ENCODE measurements at places on chromosomes 7 and 10. TPM values are rescaled to one million over a fixed set of nuclear protein-coding genes. Genes with fewer than 3 reads are reported as not detected.

The CYP3A7 gene
- not detected for total RNA-seq

DNA sequence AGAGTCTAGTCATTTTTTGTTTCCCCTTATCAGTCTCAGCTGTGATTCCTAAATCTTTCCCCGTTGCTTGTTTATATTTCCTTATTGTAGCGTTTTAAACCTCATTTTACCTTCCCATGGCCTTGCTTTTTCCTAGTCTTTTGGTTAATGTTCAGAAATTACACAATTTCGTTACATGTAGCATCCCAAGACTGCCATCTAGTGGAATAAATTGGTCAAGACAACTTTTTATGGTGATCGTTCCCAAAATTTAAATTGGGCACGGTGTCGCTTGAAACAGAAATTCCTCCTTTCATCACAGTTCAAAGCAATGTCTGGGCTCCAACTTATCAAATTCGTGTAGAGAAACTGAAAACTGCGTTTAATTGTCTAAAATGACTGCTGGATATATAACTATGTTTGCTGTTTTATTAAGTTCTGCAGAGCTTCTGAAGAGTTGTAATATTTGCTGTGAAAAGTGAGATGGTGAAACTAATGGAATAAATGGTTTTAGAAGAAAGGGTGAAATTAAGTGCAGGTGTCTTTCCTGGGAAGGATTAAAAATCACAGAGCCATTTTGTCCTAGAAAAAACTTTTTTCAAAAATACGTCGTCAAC lies 370.2 kb downstream of the PHF14 start:
- peak; percentile 29 for DNase-seq

DNA sequence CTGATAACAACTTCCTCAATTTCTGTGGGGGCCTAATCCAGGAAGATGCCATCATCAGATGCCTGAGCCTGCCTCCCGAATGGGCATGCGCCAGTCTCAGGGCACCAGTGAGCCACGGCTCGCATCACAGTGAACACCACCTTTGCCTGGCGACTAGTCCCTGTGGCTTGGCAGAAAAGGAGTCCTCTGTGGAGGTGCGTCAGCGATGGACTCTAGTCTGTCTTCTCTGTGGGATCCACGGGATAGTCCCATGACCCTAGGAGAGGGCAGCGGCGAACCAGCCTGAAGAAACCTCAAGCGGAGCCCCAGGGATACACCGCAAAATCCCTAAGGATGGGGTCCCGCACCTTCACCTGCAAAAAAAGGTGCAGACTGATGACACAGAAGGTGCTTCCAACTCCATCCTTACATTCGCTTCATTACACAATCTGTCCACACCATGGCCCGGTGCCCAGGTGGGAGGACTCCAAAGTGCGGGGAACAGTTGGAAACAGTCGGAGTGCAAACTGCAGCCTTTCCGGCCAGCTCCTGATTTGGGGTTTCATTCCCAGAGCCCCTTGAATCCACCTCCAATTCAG lies 35.1 kb upstream of the ZNF273 start:
- no peak for DNase-seq

DNA sequence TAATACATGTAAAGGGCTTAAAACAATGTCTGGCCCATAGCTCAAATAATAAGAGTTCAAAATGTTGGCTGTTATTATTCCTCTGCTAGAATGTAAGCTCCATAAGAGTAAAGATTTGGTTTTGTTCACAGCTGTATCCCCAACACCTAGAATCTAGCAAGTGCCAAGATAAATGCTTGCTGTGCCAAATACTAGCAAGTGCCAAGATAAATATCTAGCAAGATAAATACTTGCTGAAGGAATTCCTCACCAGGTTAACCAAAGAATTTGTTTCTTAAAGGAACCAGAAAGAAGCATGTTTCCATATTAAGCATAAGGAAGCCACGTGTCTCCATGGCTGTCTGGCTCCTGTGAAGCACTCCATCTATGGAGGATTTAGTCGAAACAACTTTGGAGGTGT lies 235.2 kb upstream of the SP4 start:
- DNase-seq = no peak

DNA sequence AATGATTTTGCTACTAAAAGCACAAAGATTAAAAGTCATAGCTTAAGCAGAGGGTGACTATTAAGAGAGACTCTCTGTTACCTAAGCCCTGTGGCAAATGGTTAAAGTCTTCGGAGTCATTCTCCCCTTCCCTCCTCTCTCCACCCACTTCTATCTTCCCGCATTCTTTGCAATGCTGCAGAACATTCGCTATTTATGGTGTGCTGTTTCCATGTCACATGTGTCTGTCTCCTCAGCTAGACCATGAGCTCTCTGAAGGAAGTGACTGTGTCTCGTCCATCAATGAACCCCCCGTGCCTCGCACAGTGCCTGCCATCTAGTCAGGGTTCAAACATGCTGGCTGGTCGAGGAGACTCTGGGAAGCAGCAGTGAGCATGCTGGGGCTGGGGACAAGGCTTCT lies 272.4 kb downstream of the USP6NL start:
- no peak for DNase-seq

DNA sequence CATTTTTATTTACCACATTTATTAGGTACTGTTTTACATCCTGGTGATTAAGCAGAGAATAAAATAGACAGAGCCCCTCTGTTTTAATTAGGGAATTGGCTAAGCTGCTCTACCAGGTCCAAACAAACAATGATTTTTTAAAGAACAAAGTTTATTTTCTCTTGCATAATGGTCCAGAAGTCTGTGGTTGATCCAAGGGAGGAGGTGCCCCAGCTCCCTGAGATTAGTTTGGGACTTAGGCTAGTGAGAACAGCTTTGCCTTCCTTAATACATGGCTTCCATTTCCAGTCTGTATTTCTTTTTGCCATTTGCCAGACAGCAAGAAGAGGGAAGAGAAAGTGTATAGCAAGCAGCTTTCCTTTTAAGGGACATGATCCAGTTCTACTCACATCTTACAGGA lies 2.9 kb upstream of the MIOS start:
- no peak for DNase-seq

DNA sequence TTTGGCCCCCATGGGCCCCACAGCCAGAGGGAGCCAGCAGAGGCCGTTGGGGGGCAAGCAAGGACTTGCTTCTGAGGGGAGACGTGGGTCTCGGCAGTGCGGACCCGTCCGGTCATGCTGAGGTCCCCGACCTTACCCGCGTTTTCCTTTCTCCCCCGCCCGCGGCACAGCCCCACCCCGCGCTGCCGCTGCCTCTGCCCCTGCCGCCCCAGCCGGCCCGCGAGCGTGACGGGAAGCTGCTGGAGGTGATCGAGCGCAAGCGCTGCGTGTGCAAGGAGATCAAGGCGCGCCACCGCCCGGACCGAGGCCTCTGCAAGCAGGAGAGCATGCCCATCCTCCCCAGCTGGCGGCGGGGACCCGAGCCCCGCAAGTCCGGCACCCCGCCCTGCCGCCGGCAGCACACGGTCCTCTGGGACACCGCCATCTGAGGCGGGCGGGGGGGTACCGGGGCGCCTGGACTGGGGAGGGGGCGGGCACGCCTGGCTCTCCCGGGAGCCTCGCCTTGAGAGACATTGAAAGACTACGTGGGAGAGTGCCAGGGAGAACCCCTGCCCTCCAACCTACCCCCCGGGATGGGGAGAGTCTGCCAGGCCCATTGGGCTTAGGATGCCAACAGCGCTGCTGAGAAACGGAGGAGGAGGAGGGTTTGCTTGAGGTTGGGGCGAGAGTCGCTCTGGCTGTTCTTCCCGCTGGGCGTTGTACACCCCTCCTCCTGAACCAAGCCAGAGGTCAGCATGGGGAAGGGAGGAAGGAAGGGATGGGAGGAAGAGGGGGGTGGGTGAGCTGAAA lies 9.9 kb downstream of the NYAP1 start:
- DNase-seq = peak; percentile 59

The CPA2 gene
- total RNA-seq = not detected

DNA sequence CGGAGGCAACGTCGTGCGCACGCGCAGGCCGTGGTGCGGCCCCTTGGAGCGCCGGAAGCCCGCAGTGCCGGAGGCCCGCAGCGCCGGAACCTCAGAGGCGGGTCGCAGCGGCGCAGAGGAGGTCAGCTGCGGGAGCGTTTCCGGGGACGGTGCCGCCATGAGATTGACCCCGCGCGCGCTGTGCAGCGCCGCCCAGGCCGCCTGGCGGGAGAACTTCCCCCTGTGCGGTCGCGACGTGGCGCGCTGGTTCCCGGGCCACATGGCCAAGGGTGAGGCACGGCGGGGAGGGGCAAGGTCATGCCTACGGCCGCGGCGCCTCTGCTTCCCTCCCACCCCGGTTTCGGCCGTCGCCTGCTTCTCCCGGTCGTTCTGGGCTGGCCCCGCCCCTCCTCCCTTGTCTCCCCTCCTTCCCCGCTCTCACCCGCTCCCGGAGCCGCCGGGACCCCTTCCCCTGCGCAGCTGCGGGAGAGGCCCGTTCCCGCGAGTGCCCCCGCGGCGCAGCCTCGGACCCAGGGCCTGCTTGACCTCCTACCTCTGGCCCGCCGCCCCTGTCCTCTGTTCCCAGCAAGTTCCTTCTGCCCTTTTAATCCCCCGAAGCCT lies at the start of gene MTG1:
MTG1 (plus strand) TSS at position 94 of the 600 bp plus-strand sequence; CDS start at position 158, 64 bp downstream.
- peak; percentile 90 for DNase-seq

The PON2 gene
- total RNA-seq = 123 TPM

GRCh38 chr7:91880016-91880412 lies 488 bp downstream of the MTERF1 start:
- DNase-seq = no peak

GRCh38 chr10:126049759-126050700 lies 153.7 kb downstream of the FANK1 start:
- DNase-seq = peak; percentile 95

DNA sequence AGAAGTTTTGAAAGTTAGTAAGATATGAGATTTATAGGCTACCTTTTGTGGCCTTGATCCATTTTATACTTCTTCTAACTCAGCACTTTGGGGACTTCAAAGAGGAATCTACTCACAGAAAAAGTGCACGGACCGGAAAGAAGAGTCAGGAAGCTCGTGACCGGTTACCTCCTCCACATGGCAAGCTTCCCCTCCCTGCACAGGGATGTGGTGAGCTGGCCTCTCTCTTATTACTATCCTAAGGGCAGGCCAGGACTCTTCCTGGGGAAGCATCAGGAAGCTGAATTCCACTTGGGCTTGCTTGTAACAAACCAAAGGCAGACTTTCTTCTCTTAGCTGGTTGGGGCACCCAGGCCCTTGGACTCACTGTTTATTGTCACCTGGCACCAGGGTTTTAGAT lies 170.8 kb upstream of the GLI3 start:
- DNase-seq = no peak

The LEP gene
- not detected for total RNA-seq

DNA sequence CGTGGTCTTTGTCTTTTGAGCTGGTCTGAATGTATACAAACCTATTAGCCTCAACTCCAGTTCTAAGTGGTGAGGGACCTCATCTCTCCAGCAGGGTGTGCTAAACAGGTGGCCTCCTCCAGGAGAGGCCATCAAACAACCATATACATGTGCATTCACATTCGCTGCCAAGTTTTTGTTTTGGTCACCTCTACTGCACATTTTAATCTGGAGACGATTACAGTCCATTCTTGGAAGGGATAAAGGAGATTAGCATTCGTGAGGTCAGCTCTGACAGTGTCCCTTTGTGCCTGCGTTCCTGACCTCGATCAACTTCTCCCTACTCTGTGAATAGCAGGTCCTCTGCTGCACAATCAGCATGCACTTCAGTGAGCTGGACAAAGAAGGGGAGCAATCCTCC lies 60.8 kb downstream of the RHOBTB1 start:
- DNase-seq = peak; percentile 71

DNA sequence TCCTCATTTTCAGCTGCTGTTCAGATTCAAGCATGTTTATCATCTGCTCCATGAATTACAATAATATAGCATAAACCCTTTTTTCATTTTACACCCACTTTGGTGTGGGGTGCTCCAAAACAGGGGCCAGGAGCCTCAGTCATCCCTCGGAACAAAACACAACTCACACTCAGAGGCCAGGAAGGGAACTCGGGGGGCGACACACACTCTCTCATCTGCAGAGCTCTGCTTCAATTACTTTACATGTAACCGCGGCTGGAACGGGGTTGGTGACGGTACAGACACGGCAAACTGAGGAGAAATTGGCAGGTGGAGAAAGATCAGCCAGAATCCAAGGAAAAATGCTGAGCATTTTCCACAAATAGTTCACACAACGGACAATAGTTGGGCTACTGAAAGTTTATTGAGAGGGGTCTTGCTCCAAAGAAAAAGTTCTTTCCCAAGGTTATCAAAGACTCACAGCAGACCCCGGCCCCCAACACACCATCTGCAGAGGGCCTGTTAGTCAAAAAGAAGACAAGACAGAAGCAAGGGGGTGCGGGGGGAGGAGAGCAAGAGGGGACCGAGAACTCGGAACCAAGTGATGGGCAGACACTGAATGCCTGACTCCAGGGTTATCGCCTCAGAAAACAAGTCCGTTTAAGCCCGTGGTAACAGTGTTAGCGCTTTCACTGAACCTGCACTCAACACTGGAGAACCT lies 20.5 kb downstream of the DIP2C start:
- DNase-seq = no peak

The BHLHA15 gene
- 0.44 TPM for total RNA-seq

The GHITM gene
- 173 TPM for total RNA-seq

GRCh38 chr7:157714166-157715070 lies 377.6 kb downstream of the DNAJB6 start:
- DNase-seq = no peak

Measured in lung microvascular endothelial cell (primary cell).